ENCODE measurements at places on chromosomes 4 and X. TPM values are rescaled to one million over a fixed set of nuclear protein-coding genes. Genes with fewer than 3 reads are reported as not detected.

Gene TEX13D
- not detected for polyA plus RNA-seq

Gene S100G
- 18.2 TPM for polyA plus RNA-seq

Gene ADH1C
- 40.5 TPM for polyA plus RNA-seq

Gene RNF212
- 1.8 TPM for polyA plus RNA-seq

Gene TMSB15C
- polyA plus RNA-seq = 5.6 TPM

DNA sequence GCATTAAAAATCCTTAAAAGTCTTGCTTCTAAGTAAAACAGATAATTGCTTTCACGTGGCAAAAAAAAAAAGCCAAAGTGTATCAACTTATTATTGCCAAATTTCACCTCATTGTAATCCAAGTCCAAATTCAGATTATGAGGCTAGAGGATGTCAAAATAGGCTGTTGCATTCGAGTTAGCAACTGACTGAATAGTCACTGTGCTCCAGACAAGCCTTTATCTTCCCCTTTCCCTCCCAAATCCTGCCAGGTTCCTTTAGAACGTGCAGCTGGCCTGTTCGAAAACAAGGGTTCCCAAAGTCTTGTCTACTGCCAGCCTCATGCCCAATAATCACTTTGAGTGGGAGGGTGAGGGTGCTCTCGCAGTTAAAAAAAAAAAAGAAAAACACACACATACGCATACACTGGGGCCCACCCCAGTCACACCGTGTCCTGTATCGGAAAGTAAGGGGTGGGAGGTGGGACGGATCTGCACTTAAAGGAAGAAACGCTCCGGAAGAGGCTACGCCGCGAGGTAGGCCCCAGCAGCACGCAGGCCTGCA lies 603 bp downstream of the MAD2L1 start:
- no peak for DNase-seq

DNA sequence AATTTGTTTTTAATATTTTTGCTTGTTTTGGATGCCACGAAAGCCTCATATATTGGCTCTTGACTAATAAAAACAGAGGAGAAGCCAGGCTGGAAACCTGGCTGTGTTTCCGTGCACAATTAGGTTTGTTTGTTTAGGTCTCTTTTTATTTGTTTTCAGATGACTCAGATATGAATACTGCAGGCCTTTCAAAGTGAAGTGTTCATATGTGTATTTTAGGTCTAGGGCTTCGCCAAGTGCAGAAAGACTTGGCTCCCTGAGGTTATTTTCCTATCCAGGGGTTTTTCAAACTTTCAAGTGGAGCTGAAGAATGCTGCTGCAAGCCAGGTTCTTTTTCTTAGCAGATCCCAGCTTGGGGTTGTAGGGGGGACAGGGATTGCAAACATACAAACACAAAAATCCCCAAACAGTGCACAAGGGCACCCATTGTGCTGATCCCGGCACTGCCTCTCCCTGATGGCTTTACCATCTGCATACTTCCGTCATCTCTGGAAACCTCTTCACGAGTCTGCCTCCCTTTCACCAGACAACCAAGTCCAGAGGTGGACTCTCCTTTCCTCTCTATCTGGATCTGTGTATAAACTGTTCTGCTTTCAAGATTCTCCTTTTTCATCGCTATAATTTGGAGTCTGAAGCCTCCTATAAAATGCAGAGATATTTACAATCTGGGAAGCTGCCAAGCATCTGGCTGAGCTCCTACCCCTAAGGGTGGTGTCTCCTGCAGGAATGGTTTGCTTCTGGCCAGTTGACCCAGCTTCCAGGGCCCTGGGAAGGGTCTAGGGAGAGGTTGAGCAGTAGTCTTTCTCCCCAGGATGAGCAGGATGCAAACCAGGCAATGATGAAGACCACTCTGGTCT lies 108.6 kb downstream of the SMIM20 start:
- DNase-seq = peak; percentile 31

DNA sequence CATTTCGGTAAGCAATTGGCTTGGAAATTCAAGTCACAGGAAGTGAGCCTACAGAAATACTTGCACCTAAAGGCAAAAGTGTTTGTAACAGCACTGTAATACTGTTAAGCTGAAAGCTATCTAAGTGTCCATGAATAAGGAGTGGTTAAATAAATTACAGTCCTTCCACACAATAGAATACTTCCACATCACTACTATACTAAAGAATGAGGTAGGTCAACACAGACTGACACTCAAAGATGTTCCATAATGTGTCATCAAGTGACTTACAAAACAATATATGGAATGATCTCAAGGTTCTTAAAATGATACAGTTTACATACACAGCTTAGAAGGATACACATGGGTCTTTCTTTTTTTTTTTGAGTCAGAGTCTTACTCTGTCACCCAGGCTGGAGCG lies 27.0 kb downstream of the SLC10A6 start:
- DNase-seq = no peak
